Astrocyte of the spinal cord (primary cell): ENCODE measurements at places on chromosomes 7 and 10.

DNA sequence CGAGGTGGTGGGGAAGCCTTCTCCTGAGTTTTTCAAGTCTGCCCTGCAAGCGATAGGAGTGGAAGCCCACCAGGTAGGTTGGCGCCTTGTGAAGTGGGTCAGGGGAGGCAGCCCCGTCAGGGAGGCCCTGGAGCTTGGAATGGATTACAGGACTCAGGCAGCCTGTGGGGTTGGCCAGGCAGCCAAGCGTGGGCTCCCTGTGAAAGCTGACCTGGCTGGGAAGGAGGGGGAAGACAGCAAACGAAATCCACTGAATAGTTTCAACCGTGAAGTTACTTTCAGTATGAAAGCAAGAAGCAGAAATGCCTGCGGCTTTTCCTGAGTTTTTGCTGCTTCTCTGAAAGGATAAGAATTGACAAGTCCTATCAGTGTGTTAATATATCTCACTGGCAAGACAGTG is 36.4 kb downstream of the LHPP start:
- DNase-seq: no peak

GRCh38 chr10:35533565-35533964 is 71.6 kb upstream of the GJD4 start:
- peak; percentile 66 for DNase-seq

GRCh38 chr7:98664882-98665281 is 47.8 kb downstream of the NPTX2 start:
- no peak for DNase-seq

DNA sequence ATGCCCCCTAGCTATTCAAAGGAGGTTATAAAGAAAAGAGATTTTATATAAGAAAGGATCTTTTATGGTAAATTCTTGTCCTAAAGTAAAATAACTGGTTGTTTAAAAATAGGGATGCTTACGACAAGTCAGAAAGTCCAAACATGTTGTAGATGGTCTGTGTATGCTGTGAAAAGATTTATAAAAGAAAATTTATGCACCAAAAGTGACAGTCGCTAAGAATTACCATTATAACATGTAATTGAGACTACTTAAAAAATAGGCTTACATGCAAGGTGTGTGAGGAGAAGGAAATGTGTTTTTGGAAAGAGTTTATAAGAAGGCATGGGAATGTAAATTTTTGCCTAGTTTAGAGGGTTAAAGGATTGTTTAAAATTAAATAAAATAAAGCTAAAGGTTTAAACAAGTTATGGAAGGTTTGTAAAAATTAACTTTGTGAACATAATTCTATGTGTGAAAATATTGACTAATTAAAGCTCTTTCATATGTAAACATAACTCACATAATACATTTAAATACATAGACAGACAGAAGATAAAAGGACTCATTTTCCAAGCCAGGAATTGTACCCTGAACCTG is 118.5 kb downstream of the LYZL1 start:
- DNase-seq: peak; percentile 23

GRCh38 chr7:31096877-31097258 is 44.8 kb downstream of the ADCYAP1R1 start:
- no peak for DNase-seq

- DNase-seq: peak; percentile 99
These were observed 31.2 kb downstream of the GSTO2 start for GRCh38 chr10:104300002-104300735.

- no peak for DNase-seq
These were observed 15.9 kb downstream of the TOMM7 start for GRCh38 chr7:22806752-22807151.

DNA sequence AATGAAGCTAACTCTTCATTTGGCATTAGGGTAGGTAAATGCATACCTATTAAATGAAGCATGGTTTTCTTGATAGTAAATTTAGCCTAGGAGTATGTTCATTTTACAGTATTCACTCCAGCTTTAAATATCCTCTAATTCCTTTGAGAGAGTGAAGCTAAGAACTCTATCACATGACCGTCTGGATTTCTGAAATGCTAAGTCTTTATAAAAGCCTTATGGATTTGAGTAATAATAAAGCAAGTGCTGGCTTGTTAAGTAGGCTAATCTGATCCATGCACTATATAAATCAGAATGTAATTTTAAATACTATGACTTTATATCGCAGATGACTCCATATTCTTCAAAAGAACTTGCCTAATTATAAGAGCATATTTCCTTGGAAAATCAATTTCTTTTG is 64.8 kb downstream of the REEP3 start:
- no peak for DNase-seq
